Erythroblast (primary cell): ENCODE measurements at places on chromosomes 16 and 17.

GRCh38 chr16:4372001-4372577 lies 441 bp downstream of the VASN start:
- peak; percentile 49 for DNase-seq

DNA sequence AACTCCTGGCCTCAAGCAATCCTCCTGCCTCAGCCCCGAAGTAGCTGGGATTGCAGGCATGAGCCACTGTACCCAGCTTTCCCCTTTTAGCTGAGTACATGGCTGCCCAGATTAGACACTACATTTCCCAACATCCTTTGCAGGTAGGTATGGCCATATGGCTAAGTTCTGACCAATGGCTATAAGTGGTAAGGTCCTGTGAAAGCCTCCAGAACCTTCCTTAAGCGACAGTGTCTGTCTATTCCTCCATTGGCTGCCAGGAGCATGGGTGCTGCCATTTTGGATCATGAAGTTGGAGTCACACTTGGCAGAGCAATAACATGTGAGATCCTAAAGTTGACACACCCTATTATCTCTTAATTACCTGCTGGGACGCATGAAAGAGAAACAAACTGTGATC lies 24.4 kb upstream of the CRHR1 start:
- no peak for DNase-seq

DNA sequence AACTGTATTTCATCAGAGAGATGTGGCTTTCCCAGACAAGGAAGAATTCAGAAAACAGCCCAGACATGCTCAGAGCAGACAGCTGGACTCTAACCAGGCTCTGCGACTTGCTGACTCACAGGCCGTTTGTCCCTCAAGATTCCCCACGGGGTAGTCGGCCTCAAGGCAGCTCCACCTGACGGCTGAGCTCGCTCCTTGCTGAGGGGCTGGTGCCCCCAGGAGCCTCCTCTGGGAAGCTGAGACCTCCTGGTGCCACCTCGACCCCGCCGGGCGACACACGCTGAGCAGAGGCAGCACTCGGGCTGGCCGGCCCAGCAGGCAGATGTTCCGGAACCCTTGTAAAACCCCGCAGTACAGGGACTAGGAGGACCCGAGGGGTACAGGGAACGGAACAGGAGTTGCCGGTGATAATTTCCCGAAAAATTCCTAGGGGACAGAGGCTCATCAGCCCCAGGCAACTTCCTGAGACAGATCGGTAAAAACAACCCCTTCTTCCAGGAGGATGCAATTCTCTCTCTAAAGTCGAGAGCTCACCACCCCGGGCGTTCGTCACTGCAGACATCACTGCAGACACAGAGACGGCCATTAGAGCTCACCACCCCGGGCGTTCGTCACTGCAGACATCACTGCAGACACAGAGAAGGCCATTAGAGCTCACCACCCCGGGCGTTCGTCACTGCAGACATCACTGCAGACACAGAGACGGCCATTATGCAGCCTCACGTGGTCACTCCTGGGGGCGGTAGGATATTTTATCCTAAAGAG lies 19.9 kb downstream of the RPH3AL start:
- no peak for DNase-seq

GRCh38 chr16:89720813-89721545 lies at the start of the genes VPS9D1 and ZNF276:
TSS of gene VPS9D1 (minus strand) at chr16:89720898. CDS start at chr16:89720861, 37 bp downstream.
TSS of gene ZNF276 (plus strand) at chr16:89721537. CDS start at chr16:89721641, 104 bp downstream.
- DNase-seq: peak; percentile 89

DNA sequence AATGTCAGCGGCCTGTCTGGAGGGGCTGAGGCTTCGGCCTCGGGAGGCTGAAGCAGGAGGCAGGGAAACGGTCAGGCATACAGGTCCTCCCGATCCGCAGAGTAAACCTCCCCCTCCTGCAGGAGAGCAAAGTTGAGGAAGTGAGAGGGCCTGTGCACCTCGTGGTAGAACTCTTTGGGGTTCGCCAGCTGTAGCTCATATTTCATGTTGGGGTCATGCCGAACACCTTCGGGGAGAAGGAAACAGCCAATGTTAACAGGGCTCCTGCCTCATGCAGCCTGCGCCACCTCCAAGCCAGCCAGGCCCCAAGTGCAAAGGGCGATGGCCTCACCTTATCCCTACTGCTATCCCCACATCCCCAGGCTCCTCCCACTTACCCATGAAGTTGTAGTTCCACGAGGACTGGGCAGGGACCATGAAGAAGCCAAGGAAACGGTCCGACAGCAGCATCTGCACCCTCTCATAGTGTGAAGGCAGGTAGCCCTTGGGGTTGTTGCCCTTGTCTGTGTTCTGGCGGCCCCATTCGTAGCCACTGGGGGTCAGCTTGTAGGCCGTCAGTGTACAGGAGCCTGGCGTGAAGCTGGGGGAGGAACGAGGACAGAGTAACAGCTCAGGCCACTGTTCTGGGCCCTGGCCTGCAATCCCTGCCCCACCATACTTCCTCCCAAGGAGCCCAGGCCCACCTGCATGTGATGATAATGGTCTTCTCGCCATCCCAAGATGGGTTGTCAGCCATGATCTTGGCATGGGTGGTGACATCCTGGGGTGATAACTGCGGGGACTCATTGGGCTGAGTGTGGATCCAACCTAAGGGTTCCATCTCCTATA lies 1.3 kb upstream of the RILP start:
- no peak for DNase-seq

DNA sequence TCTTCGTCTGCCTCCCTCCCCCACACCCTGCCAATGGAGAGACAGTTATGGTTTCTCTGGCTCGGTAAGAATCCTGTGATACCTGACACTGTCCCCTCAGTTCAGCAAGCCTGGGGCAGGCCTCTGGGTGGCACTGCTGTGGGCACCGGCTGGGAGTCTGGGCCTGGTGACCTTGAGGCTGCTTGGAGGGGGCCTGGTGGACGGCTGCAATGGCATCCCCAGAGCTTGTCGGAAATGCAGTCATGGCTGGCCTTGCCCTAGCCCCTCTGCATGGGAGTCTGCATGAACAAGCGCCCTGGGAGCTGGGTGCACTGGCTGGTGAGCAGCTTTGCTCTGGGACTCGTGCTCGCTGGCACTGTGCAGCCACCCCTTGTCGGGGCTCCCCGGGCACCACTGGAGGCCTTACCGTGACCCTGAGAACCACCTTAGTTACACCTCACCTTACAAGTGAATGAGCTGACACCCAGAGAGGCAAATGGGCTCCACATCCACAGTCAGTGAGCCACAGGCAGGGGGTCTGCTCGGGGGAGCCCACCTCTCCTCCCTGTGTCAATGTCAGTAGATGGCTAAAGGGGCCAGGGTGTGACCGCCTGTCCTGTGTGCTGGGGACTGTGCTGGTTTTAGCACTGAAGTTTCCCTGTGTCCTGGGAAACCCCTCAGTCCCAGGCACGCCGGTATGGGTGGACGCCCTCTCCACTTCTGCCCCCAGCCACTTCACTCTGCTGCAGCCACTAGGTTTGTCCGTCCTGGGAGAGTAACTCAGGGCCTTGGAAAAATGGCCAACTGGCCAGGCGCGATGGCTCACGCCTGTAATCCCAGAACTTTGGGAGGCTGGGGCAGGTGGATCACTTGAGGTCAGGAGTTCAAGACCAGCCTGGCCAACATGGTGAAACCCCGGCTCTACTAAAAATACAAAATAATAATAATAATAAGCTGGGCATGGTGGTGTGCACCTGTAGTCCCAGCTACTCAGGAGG lies 1.4 kb downstream of the LGALS3BP start:
- DNase-seq: no peak

DNA sequence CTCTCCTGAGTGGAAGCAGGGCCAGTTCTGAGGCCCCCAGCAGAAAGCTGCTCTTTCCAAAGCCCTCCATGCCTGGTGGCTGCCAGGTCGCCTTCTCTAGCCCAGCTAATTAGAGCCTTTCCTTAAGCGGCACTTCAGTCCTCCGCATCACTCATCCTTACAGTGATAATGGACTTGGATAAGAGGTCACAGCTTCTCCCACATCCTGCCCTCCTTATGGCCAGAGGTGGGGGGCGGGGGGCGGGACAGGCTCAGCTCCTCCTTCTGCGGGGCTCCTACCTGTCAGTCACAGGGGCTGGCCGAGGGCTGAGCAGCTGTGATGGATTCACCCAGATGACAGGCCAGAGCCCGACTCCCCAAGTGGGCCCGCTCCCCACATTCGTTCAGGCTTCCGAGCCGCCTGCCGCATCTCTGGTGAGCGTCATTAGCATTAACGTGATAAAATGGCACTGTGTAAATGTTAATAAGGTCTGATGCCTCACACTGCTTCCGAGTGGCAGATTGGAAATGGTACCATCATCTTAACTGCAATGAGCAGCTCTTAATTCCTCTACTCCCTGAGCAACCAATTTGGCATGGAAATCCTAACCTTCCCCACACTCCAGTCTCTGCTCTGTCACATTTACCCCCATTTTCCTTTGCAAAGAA lies 41.3 kb downstream of the GRIN2C start:
- DNase-seq: no peak

DNA sequence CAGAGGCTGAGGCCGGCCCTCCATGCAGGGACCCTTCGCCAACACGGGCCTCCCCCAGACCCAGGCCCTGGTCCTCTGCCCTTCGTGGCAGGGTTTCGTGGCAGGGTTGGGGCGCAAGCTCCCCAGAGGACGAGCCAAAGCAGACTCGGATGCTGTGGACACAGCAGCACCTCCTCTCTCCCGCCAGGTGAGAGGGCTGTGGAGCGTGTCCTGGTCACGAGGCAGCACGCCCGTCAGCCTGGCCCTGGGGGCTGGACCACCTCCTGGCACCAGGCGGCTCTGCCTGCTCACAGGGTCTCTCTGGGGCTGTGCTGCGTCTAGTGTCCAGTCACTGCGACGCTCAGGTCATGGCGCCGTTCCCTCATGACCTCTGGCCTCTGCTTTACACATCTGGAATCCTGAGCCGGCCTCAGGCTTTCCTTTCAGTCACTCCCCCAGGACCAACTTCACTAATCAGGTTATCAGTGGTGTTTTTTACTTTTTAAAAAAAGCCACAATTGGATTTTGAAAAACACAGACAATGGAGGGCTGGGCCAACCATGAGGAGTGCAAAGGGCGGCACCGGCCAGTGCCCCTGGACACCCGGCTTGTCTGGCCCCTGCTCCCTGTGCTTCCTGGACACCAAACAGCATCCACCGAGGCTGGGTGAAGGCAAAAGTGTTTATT lies 5.4 kb downstream of the NDUFAF8 start:
- DNase-seq: no peak

GRCh38 chr16:1477033-1477432 lies 2.2 kb upstream of the CLCN7 start:
- DNase-seq: no peak

DNA sequence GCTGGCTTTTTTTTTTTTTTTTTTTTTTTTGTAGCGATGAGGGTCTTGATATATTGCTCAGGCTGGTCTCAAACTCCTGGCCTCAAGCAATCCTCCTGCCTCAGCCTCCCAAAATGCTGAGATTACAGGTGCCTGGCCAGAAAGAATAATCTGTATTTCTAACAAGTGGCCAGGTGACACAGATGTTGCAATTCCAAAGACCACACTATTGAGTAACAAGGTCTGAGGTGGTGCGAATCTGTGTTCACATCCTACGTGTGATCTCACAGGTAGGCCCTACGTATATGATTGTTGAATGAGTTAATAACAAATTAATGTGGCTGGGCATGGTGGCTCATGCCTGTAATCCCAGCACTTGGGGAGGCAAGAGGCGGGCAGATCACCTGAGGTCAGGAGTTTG lies 33.3 kb downstream of the OTOA start:
- no peak for DNase-seq

DNA sequence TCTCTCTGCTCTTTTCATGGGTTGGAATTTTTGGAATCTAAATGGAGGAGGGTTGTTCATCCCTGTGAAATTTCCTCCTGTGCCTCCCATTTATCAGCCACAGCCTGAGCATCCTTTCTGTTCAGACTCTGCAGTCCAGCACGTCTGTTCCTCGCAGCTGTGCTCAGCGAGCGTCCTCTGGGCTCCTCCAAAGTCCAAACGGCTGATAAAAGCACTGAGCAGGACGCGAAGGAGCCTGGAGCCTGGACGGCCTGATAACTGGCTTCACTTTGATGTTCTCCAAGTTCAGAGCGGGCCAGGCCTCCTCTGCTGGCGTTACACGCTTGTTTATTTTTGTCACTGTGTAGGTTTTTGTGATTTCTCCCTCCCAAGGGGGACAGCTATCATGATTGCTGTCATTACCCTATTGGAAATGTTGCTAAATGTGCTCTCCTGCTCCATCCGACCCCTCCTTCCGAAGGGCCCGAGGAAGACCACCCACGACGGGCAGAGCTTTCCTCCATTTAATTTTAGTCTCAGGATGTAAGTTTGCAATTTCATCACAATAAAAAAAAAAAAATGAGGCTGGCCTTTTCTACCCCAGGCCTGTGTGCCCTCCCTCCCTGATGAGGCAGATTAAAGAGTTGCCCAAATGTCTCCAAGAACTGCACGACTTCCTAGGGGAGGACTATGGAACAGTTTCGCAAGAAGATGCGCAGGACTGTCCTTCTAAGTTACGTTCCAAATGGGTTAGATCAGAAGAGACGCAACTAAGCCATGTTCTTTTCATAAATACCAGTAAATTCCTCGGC lies 290.5 kb upstream of the FOXF1 start:
- no peak for DNase-seq

- no peak for DNase-seq
These were observed 50.3 kb downstream of the NFAT5 start for GRCh38 chr16:69616082-69616481.

DNA sequence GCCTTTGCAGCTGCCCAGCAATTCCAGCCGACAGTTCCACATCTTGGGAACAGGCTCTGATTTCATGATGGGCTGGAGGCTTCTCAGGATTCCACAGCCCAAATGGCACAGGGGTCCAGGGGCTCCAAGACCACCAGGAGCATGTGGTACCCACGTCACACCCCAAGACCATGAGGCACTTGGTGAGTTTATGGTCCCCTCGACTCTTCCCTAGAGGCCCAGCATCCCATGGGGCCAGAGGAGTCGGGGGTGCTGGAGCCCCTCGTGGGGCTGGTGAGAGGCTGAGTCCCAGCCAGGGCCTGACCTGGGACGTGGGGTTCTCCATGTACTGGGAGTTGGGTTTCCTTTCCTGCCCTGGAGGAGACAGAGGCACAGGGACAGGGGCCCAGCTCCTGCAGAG lies 10.1 kb upstream of the KRTAP17-1 start:
- no peak for DNase-seq

- DNase-seq: no peak
These were observed 19.7 kb downstream of the G6PC1 start for GRCh38 chr17:42920106-42920900.

DNA sequence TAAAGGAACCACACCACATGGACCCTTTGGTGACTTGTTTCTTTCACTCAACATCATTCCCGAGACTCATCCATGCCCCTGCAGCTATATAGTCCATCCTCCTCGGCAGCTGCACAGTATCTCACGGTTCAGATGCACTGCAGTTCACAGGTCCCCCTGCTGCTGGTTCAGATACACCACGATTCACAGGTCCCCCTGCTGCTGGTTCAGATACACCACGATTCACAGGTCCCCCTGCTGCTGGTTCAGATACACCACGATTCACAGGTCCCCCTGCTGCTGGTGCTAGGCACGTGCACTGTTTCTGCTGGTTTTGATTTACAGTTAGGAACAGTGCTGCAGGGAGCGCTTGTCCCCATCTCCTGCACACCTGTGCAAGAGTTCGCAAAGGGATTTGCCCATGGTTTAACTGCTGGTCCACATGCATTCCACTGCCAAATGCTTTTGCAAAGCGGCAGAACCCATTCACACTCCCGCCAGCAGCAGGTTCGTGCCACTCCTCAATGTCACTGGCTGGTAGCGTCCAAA lies 3.8 kb downstream of the HSDL1 start:
- peak; percentile 36 for DNase-seq

- DNase-seq: no peak
These were observed 1.8 kb upstream of the ALG1 start for GRCh38 chr16:5069854-5070253.
